ENCODE measurements at places on chromosomes 13 and 19. TPM values are rescaled to one million over a fixed set of nuclear protein-coding genes. Genes with fewer than 3 reads are reported as not detected.

IGFL2 gene
- not detected for total RNA-seq

PCDH8 gene
- not detected for total RNA-seq

CD33 gene
- not detected for total RNA-seq

CBY2 gene
- not detected for total RNA-seq

NLRP11 gene
- total RNA-seq = not detected

NKPD1 gene
- 0.39 TPM for total RNA-seq

SCEL gene
- total RNA-seq = not detected

PGLYRP2 gene
- total RNA-seq = not detected

MICU2 gene
- total RNA-seq = 24.0 TPM

SIGLEC5 gene
- total RNA-seq = not detected

BRSK1 gene
- 0.59 TPM for total RNA-seq

PSG11 gene
- not detected for total RNA-seq

NLRP7 gene
- total RNA-seq = not detected

CYP2S1 gene
- 0.20 TPM for total RNA-seq

MBNL2 gene
- total RNA-seq = 23.5 TPM

TRPM4 gene
- 14.1 TPM for total RNA-seq

CEACAM8 gene
- total RNA-seq = not detected

B3GNT3 gene
- not detected for total RNA-seq

CGB8 gene
- not detected for total RNA-seq

B3GNT8 gene
- 1.1 TPM for total RNA-seq

LIN7B gene
- 2.7 TPM for total RNA-seq

PSMC4 gene
- 112 TPM for total RNA-seq

TSEN34 gene
- 64.7 TPM for total RNA-seq

PRX gene
- total RNA-seq = 1.5 TPM

TCF3 gene
- total RNA-seq = 65.4 TPM

UPF3A gene
- 19.5 TPM for total RNA-seq

BTBD2 gene
- total RNA-seq = 88.6 TPM

CAMSAP3 gene
- not detected for total RNA-seq

TLE6 gene
- total RNA-seq = 0.73 TPM

SOHLH2 gene
- 0.73 TPM for total RNA-seq

OR7A5 gene
- total RNA-seq = not detected

Measured in subcutaneous preadipocyte (primary cell).